ENCODE measurements at places on chromosomes 13 and 19.
A peak's percentile ranks its signal among the peaks of the same experiment; 100 is the strongest.

DNA sequence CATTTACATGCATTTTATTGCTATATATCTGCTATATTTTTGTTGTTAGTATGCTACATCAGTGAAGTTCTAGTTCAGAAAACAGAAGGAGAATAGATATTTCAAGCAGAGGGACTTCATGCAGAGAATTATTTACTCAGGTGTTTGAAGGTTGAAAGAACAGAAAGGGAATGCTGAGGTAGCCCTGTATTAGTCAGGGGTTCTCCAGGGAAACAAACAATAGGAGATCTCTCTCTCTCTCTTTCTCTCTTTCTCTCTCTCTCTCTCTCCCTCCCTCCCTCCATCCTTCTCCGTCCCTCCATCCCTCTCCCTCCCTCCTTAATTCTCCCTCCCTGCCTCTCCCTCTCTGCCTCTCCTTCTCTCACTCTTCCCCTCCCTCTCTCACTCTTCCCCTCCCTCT is 114.3 kb upstream of the TDRD3 start:
- no peak for DNase-seq

DNA sequence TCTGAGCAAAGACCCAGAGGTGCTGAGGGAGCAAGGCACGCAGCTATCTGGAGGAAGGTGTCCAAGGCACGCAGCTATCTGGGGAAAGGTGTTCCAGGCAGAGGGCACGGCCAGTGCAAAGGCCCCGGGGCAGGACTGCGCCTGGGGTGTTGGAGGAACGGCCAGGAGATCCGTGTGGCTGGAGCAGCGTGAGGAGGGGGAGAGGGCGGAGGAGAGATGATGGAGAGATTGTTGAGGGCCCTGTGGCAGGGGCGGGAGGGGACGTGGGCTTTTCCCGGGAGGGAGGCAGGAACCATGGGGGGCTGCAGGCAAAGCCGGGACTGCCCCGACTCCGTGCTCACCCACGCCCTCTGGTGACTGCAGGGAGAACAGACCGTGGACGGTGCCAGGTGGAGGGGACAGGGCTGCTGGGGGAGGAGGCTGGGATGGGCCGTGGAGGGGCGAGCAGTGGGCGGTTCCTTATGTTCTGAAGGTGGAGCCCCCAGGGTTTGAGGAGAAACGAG is 13.3 kb upstream of the MISP start:
- DNase-seq: peak; percentile 61

DNA sequence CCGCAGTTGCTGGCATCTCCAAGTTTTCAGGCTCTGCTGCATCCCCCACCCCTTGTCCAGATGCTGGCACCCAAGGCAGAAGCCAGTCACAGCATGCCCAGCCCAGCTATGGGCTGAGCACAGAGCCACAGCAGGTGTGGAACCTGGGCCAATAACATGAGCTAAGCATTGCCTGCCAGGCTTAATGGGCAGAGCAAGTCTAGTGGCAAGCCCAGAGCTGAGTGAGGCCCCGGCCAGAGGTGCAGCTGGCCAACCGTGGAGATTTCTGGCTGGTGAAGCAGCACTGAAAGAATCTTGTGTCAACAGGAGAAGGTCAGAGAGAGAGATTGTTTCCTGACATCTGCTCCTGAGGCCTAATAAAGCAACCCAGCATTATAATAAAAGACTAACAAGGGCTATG is 111.0 kb downstream of the B3GLCT start:
- DNase-seq: no peak

DNA sequence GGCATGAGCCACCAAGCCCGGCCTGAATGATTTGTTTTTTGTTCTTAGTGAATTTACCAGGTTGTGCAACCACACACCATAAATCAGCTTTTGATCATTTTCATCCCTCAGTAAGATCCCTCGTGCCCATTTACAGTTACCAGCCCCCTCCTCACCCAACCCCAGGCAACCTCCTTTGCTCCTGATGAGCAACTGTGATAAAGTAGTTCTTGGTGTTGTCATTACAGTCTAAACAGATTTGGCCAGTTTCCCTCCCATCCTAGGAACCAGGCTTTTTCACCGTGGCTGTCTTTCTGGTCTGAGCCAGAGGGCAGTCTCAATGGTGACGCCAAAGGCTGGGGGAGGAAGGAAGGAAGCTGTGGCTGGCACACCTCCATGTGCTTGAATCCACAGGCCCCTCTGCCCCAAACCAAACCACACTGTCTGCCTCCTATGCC is 61.2 kb upstream of the WDFY2 start:
- DNase-seq: no peak

- DNase-seq: no peak
These were observed 274.6 kb downstream of the ITGBL1 start for GRCh38 chr13:101727118-101727517.

GRCh38 chr13:109576331-109576813 is 210.0 kb downstream of the IRS2 start:
- DNase-seq: no peak

DNA sequence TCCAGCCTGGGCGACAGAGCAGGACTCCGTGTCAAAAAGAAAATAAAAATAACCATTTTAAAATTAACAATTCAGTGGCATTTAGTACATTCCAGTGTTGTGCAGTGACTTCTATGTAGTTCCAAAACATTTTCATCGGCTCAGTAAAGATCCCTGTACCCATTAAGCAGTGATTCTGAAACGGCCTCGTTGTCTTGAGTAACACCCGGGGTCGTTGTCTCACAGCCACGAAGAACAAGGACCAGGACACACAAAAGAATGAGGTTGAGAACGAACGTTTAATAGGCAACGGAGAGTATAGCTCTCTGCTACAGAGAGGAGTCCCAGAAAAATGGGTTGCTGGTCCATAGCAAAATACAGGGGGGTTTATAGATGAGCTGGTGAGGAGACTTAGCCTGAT is 2.4 kb upstream of the TMED1 start:
- DNase-seq: no peak

DNA sequence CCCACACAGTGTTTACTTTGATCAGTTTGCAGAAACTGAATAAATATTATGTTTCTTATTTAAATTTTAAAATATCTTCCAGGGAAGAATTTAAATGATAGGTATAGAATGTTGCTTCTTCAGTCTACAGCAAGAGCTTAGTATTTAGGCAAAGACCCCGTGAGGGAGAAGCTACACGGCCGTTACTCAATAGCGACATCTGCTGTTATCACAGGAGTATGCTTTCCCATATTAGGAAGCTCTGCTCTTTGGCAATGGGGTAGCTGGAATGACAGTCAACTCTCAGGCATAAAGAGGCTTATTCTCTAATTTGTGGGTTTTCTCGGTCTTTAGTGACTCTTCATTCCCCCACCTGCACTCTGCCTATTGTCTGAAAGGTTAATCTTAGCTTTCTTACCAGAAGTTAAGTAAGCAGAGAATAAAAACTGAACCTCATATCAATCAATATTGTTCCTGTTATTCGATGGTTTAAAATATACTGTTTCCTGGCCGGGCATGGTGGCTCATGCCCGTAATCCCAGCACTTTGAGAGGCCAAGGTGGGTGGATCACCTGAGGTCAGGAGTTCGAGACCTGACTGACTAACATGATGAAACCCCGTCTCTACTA is 13.2 kb upstream of the LHFPL6 start:
- DNase-seq: peak; percentile 39

- no peak for DNase-seq
These were observed 933 bp upstream of the UQCR11 start for GRCh38 chr19:1606138-1606651.

DNA sequence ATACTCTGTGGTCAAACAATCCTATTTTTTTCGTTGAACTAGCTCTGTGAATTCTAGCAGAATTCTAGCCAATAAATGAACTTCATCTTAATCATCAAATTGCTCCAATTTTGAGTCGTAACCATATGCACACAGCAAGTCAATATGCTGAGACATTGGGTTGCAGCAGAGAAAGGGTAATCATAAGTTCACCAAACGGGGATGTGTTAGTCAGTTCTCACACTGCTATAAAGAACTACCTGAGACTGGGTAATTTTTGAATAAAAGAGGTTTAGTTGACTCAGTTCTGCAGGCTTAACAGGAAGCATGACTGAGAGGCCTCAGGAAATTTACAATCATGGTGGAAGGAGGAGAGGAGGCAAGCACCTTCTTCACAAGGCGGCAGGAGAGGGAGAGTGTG is 67.7 kb upstream of the ABCC4 start:
- DNase-seq: no peak

DNA sequence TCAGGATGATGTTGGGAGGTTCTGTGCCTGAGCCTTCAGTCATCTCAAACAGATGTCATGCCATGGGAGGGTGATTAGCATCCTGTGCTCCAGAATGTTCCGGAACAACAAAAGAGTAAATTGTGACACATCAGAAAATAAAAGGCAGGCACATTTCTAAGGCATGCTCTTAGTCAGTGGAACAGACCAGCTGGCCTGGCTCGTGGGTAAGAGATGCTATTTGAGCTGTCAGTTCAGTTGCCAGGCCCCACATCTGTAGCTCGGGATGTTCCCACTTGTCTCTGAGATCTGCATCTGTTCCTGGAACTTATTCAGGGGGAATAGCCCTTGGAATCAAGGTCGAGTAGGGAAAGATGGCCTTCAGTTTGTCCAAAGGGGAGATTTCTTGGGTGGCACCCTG is 26.0 kb downstream of the OLFM4 start:
- no peak for DNase-seq

- DNase-seq: no peak
These were observed 5.8 kb downstream of the ARHGEF7 start for GRCh38 chr13:111120913-111121312.

GRCh38 chr19:15154002-15154612 is 46.7 kb downstream of the NOTCH3 start:
- DNase-seq: no peak

DNA sequence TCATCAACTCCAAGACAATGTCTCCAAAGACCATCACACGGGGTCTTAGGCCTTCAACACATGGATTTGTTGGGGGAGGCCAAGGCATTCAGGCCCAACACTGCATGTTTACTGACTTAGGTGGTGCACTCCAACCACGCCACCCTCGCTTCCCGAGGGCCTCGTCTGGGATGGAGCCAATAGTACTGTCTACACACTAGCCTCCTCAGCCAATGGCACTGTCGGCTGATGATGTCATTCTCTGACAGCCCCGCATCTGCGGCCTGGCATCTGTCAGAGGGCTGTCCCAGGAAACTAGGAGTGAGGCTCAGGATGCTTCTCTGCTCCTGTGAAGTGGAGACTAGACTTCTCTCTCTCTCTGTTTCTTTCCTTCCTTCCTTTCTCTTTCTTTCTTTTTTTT is 96.6 kb downstream of the TEX26 start:
- no peak for DNase-seq

DNA sequence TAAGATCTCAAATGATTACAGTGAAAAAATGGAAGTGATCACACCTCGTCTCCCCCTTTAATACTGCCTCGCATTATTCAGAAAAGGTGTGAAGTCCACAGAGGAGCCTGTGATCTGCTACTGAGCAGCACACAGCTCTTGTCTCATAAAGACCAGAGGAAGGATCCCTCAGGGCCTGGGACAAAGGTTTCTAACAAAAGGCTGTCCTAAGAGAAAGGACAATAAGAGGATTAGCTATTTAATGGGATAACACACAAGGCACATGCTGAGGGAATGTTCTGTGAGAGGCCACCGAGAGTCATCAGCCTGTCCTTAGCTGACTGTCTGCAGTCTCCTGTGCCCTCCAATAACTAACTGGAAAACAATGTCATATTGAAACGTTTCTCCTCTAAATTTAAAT is 26.7 kb downstream of the EBPL start:
- DNase-seq: no peak

GRCh38 chr13:111216166-111216960 is 101.3 kb downstream of the ARHGEF7 start:
- no peak for DNase-seq

DNA sequence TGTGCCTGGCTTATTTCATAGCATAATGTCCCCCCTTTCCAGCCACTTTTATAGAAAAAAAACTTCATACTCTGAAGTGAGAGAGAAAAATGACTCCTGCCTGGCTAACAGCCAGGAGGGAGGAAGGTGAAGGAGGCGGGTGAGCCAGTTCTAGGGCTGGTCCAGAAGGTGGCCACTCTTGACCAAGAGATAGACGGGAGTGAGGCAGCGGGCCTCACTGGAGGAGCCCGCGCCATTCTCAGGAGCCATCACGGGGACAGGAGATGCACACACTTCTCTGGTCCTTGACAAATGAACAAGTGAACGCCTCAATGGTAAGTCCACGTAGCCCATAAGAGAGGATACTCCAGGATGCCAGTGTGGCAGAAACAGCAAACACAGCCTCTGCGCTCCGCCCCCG is 231.4 kb downstream of the UQCRFS1 start:
- DNase-seq: no peak

DNA sequence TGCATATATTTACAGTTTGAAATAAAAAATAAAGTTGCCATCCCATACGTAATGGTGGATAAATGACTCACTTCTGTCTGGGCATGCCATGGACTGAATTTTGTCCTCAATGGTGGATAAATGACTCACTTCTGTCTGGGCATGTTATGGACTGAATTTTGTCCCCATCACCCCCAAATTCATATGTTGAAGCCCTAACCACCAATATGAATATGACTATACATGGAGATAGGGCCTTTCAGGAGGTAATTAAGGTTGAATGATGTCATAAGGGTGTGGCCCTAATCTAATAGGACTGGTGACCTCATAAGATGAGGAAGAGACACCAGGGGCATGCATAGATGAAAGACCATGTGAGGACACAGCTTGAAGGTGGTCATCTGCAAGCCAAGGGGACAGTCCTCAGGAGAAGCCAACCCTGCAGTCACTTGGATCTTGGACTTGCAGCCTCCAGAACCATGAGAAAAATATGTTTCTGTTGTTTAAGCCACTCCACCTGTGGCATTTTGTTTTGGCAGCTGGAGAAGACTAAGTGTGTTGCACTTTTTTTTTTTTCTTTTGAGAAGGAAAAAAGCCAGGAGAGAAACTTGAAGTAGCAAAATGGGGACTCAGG is 41.8 kb downstream of the RFC3 start:
- DNase-seq: no peak

DNA sequence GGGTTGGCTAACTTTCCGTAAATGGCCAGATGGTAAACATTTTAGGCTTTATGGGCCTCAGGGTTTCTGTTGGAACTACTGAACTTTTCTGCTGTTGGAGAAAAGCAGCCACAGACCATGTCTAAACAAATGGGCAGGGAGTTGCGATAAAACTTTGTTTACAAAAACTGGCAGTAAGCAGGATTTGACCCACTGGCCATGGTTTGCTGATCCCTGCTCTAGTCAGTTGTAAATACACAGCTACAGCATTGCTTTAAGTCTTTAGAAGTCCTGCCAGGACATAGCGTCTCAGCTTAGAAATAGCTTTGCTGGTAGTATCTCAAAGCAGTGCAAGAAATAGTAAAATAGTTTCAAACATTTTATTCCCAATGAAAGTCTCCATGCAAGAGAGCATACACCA is 88.4 kb downstream of the NALCN start:
- no peak for DNase-seq

- no peak for DNase-seq
These were observed 10.5 kb upstream of the SLC35E1 start for GRCh38 chr19:16582486-16583261.

- no peak for DNase-seq
These were observed 1.5 kb downstream of the MAP4K1 start for GRCh38 chr19:38616265-38616664.

All from GM18507 (cell line).